ENCODE measurements at places on chromosomes 7 and 10.

- DNase-seq = no peak
Observed at GRCh38 chr10:125489731-125490130, 193.2 kb downstream of the TEX36 start.

DNA sequence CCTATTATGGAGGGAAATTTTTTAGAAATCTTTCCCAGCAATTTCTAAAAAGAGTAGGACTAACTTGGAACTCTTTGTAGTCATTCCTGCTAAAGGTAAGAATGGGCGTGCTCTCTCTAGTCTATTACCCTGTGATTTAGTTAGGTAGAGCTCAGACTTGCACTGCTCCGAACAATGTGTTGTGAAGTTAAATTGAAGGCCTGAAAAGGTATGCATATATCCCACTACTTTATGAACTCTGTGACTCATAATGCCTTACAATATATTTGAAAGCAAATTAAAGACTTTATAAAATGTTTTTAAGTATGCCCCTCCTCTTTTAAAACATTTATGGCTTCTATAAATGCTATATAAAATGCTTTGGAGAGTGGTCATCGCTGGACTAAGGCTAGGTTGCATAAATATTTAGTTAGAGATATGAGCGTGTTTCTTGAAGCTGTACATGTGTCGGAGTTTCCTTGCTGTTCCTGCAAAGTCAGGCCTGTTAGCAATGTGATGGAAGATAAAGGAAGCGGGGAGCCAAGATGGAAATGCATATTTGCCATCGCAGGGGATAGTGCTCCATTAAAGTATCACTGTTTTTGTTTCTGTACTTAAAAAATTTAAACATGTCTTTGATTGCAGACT lies 761.4 kb downstream of the LRMDA start:
- no peak for DNase-seq

- peak; percentile 75 for DNase-seq
Observed at GRCh38 chr10:99993701-99994689, 15.8 kb downstream of the DNMBP start.

GRCh38 chr7:63998549-63998948 lies at the start of gene ZNF722:
Gene ZNF722, plus strand, starts transcription at chr7:63998849. Its CDS starts 113 bp downstream, at chr7:63998962.
- no peak for DNase-seq

- DNase-seq = no peak
Observed at GRCh38 chr7:102255501-102255900, 31.2 kb upstream of the SH2B2 start.

- peak; percentile 1 for DNase-seq
Observed at GRCh38 chr7:150956395-150957132, 21.6 kb downstream of the KCNH2 start.

GRCh38 chr7:44434201-44434600 lies 56.3 kb downstream of the NUDCD3 start:
- no peak for DNase-seq

GRCh38 chr7:19749658-19750057 lies 23.8 kb downstream of the TMEM196 start:
- peak; percentile 44 for DNase-seq

GRCh38 chr10:61316676-61317265 lies 136.4 kb downstream of the TMEM26 start:
- no peak for DNase-seq

- no peak for DNase-seq
Observed at GRCh38 chr7:51607447-51607846, 290.8 kb upstream of the COBL start.

- no peak for DNase-seq
Observed at GRCh38 chr7:8161364-8161828, 100.6 kb downstream of the ICA1 start.

DNA sequence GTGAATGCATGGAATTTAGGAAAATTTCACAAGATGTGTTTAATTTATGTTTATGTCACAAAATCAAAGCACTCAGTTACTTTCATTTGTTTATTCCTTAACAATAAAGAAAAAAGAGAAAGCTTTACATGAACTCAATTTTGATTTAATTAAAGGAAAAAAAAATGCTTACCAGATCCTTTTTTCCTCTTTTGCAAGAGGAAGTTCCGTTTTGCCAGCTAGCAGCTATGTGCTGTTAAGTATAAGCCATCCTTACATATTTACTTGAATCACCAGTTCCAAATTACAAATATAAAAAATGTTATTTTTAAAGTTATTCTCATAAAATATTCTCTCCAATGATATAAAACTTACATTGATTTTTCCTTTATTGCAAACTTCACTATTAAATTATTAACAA lies 12.7 kb downstream of the MRC1 start:
- DNase-seq = no peak

DNA sequence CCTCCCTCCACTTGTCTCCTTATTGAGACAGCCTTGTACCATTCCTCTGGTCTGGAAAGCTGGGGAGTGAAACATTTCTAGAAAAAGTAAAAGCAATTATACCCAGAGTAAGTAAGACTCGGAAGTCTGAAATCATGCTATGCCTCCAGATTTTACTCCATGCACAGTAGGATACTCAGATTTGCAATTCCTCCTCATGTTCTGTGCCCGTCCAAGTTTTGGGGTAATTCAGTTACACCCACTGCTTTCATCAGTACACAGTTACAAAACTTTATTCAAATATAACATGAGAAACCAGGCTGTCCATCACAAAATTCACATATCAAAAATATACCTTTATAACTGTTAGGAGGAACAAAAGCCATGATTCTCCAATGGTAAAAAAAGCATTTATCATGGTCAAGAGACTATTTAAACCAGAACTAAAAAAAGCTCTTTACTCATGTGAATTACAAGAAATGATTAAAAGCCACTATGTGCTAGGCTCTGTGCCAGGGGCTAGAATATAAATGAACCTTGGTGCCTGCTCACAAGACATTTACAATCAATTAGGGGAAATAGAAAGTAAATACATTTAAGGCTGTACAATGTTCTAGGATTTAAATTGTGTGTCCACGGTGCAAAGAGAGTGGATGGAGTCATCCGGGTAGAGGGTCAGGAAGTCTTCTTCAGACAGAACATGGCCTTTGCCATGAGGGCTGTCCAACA lies 320.2 kb downstream of the ELMO1 start:
- DNase-seq = no peak

- no peak for DNase-seq
Observed at GRCh38 chr10:42943025-42943818, 133.6 kb upstream of the RET start.

GRCh38 chr7:88458279-88458678 lies 151.6 kb upstream of the STEAP4 start:
- DNase-seq = no peak

DNA sequence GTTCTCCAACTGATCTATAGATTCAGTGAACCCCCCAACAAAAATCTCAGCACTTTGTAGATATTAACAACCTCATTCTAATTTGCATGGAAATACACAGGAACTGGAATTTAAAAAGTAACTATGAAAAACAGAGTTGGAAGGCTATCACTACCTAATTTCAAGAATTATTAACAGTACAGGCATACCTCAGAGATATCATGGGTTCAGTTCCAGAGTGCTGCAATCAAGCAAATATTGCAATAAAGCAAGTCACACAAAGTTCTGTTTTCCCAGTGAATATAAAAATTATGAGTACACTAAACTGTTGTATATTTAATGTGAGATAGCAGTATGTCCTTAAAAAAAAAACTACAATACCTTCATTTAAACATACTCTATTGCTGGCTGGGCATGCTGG lies 78.5 kb downstream of the LARP4B start:
- no peak for DNase-seq

DNA sequence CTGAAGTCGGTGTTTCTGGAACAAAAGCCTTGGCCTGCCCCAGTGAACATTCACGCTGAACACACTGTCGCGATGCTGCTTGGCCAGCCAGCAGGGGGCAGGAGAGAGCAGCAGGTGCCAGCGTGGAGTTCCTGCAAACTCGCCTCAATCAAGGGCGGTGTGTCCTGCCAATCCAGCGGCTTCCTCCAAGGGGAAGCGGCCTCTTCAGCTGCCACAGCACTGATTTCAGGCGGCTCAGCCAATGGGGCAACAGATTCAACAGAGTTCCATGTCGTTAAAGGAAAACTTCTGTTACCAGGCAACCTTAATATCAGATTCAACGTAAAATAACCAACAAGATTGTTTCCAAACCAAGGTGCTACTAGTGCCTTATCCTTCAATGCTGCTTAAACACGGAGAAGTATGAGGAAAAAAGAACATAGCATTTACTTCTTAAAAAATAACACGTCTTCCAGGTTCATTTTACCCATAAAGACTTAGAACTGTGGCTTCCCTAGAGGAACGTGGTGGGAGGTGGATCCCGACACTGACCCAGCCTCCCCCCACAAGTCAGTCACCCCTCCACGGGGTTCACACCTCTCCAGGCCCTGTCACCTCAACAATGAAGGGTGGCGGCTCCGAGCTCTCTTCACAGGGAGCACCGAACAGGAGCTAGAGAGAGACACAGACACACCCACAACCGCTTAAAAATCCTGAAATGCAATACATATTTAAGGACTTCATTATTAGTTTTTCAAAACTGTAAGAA lies 178.2 kb downstream of the DIP2C start:
- peak; percentile 97 for DNase-seq

DNA sequence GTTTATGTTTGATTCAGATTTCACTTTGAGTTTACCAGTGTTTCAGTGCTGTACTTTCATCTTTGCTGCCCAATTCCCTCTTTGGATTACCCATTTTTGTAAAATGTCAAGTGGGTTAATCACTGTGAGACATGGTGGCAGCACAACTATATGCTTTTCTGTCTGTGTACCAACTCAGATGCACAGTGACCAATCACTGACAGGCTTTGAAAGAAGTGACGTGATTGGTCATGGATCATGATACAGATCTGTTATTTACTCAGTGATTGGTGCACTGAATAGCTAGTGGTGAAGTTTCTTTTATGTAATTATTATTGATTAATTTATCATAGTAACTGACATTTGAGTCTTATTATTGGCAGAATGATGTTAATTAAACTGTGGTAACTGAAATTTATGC lies 126.9 kb downstream of the SDK1 start:
- DNase-seq = no peak

GRCh38 chr7:15507171-15507570 lies 54.6 kb downstream of the AGMO start:
- no peak for DNase-seq

DNA sequence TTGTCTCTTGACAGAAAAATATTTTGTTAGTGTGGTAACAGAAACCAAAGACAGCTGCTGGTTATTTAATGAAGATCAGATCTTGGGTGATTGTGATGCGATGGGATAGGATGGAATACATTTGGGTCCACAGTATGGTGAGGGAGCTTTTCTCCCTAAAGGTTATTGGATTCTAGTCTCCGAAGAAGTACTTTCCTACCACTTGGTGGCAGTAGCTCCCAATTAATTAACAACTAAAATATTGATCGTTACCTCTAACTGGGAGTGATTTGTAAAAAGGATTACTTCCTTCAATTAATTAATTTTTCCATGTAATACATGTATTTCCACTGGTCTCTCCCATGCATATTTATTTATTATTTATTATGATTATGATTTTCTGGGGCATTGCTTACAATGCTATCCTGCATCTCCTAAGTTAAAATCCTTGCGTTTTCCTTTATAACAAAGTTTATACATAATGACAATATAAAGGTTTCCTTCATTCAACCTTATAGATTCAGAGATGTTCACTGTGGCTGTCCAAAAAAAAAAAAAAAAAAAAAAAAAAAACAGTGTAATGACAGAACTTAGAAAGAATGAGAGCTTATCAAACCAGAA lies 25.6 kb downstream of the TMEM196 start:
- DNase-seq = peak; percentile 79

GRCh38 chr7:155471718-155472117 lies 13.8 kb downstream of the EN2 start:
- DNase-seq = peak; percentile 47

DNA sequence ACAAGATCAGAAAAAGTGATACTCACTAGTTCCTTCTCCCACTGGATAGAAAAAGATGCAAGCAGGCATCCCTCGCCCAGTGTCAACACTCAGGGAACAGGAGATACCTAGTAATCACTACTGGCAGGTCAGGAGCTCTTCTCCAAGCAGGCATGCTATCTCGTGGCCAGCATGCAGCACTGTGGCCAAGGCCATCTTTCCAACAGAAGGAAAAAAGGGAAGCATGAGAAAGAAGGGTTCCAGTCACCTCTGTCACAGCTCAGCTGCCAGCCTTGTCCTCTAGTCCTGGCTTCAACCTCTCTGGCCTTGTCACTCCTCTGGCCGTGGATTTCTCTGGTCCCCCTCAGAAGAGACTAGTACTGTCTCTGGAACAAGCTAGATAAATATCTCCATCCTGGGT lies 45.3 kb downstream of the DLG5 start:
- no peak for DNase-seq

DNA sequence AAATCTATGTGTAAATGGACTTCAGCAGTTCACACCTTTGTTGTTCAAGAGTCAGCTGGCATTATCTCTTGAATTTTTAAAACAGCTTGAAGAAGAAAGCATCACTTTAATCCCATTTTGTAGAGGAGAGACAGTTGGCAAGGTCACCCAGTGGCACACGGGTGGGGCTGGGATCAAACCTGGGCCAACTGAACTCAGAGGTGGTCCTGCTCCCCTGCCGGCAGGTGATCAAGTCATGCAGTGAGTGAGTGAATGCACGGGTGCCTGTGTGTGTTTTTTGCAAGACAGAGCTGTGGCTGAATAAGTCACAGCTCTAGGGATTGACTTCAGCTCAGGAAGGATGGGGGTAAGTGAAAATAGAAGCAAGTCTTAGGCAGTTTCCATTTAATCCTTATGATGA lies 9.5 kb downstream of the GHRHR start:
- no peak for DNase-seq

- no peak for DNase-seq
Observed at GRCh38 chr7:30970594-30971094, 6.9 kb downstream of the GHRHR start.

GRCh38 chr10:625333-625696 lies 64.2 kb downstream of the DIP2C start:
- peak; percentile 79 for DNase-seq

- no peak for DNase-seq
Observed at GRCh38 chr7:21426286-21427181, 1.3 kb upstream of the SP4 start.

DNA sequence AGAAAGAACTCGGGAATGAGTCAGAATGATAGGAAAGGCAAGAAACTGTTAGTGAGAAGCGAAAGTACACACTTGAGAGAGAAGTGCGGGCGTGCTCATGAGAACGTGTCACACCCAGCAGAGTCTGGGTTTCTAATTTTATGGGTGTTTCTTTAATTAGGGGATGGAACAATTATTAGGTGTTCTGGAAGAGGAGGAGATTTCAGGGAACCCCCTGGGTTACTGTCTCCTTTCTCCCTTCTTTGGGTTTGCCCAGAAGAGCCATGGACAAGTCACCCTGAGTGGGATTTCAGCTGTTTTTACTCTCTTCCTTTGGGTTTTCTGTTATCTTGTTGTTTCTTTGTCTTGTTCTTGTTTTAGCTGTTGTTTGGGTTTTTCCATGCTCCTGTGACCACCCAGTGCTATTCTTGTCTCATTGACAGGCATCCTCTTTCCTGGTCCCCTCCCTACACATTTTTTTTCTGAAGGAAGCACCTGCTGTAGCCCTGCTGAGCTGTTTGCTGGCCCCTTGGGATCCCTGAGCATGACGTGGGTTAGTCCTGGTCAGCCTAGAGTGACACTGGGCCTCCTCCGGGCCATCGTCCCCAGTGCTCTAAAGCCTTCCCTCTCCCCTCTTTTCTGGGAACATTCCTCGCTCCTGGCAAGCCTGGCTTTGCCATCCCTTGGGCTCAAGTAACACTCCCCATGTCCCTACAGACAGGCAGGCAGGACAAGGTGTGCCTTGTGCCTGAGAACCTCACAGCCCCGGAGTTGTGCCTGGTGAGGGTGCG lies 3.5 kb downstream of the SH2D4B start:
- DNase-seq = no peak

Data from eye (tissue), 1 donor.